ENCODE measurements at places on chromosomes 1 and 21.

DNA sequence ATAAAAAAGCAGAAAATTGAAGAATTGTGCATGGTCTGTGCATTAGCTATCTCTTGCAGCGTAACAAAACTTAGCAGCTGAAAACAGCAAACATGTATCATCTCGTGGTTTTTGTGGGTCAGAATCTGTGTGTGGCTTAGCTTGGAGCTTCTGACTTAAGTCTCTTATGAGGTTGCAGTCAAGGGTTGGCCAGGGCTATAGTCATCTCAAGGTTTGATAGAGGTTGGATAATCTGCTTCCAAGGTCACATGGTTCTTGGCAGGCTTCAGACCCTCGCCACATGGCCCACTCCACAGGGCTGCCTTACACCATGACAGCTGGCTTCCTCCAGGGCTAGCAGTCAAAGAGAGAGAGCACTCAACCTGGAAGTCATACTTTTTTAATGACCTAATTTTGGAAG, 35.9 kb downstream of the CNST start:
- no peak for DNase-seq

- no peak for DNase-seq
Observed at GRCh38 chr1:89022167-89022959, at the start of gene GBP3. GBP3 (minus strand) TSS chr1:89022866; CDS start chr1:89020721, 2,145 bp downstream.

DNA sequence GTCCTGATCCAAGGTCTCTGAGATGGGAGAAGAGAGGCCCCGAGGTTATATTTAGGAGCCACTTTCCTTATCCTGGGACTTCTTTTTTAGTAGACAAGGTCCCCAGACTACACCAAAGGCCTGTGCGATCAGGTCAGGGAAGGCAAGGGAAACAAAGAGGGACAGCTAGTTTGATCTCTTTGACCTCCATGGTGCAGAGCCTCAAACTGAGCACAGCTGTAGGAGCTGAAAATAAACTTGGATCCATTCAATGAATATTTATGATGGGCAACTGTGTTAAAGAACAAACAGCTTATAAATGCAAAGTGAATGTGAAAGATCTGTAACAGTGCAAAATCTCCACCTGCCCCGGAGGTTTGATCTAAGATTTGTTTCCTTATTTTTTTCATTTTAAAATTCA, 256.6 kb downstream of the DYRK1A start:
- DNase-seq, result no peak

GRCh38 chr1:208540724-208541123, 296.5 kb upstream of the PLXNA2 start:
- no peak for DNase-seq

DNA sequence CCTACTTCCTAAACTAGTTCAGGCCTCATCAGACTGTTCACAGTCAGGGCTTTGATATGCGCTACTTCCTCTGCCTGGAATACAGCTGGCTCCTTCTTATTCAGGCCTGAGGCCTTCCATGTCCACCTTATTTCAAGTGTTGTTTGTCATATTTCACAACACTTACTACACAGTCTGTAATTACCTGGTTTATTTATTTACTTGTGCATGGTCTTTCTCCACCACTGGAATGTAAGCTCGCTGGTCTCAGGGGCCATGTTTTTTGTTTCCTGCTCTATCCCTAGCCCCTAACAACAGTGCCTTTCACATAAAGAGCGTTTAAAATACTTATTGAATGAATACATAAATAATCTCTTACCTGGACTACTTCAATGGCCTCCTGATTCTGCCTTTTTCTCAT, 4.6 kb upstream of the SRSF4 start:
- DNase-seq, result no peak

DNA sequence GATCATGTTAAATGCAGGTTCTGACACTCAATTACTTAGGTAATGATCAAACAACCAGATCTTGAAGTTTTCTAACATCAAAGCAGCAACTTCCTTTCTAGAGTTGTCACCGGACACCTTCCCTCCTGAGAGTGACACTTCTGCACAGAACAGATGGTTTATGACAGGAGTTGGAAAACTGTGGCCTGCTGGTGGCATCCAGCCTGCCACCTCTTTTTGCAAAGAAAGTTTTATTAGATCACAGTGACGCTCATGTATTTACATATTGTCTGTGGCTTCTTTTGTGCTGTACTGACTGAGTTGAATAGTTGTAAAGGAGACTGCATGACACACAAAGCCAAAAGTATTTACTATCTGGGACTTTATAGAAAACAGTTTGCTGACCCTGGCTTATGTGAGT, 28.3 kb downstream of the DDR2 start:
- no peak for DNase-seq

DNA sequence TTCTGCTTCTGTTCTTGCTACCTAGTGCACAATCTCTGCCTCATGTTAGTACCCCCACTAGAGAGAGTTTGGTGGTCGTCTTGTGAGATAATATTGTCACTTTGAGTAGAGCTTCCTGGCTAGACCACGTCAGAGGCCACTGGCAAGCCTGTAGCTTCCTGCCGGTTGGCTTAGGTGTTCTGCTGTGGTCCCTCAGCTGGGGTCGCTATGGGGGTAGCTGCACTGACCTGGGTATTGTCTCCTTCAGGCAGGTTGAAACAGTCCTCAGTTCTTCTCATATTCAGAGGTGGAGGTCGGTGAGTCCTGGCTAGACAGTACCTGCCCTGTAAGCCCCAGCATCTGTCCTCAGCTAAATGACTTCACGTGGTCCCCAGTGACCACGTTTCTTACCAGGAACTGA, 86.2 kb downstream of the C1orf94 start:
- no peak for DNase-seq

- no peak for DNase-seq
Observed at GRCh38 chr1:115313182-115313581, 24.9 kb downstream of the NGF start.

- no peak for DNase-seq
Observed at GRCh38 chr1:223742856-223743517, 30.6 kb downstream of the CAPN2 start.

DNA sequence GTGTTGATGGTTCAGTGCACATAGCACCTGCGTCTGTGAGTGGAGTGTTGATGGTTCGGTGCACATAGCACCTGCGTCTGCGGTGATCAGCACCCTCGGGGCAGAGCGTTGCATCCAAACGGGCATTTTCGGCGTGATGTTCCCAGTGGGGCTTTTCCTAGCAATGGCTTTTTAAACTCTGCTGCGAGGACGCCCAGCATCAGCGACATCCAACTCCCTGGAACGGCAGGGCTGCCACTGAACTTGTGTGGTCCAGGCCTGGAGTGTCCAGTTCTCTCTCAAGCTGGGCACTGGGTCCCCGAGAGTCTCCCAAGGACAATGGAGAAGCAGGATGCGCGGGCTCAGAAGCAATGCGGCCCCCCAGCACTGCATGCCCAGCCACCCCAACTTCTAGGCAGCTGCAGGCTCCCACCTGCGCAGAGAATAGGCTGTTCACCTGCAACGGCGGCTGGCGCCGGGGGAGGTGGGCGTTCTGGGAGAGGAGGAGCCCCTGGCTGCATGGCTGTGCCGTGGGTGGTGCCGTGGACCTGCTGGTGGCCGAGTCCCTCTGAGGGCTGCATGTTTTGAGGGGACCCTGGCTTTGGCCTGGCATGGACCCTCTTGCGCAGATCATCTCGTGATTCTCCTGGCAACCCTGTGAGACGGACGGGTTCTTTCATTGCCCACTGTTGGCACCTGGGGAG, 10.1 kb upstream of the C1orf174 start:
- DNase-seq, result no peak

GRCh38 chr1:26744075-26744959, 43.4 kb upstream of the PIGV start:
- peak; percentile 73 for DNase-seq

DNA sequence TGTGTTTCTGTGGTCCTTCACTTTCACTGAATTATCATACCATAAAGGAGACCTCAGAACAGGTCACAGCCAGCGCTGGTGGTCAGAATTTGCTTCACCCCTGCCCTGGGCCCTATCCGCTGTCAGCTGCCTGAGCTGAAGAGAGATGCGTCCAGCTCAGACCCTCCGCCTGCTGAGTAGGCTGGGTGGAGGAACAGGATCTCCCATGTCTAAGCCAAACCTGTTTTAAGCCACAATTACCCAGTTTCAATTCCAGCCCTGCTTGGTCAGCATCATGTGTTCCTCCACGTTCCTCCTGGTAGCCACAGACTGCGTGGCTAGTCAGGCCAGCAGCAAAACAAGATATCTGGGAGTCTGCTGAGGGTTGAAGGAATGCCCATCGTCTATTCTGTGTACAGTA, 13.5 kb upstream of the BGLAP start:
- no peak for DNase-seq

DNA sequence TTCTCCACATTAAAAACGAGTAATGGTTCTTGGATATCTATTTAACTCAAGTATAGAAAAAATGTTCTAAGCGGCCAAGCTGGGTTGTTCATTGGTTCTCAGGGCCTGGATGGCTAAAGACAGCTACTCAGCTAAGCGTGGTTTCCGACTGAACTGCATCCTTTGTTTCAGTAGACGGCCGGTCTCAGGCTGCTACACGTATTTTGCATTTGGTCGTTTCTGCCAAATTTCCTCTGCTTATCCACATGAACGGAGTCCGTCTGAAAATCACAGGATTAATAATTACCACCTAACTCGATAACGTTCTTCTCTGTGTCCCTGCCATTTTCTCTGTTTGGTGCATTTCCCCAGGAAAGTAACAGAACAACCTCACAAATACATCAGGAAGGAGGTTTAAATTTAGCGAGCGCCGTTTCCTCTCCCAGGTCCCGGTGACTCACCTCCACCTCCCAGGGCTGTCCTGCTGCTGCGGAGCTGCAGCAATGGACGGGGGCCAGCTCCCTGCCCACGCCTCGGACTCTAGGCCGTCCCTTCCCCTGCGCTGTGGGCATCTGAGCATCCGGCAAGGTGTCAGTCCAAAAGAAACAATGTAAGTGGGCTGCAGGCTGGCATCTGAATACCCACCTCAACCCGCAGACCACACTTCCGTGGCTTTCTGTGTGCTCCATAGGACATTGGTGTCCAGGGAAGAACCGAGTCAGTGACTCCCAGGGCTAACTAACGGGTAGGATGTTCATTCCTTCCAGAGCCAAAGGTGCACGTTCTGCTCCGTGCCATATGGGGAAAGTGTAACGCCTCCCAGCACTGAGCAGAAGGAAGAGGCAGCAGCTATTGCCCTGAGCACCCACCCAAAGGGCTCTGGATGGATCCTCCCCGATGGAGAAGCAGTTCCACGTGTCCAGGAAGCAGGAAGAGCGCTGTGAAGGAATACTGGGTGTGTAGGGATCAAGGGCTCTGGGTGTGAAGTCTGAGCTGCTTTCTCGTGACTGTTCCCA, 4.1 kb upstream of the GABRD start:
- DNase-seq, result no peak

DNA sequence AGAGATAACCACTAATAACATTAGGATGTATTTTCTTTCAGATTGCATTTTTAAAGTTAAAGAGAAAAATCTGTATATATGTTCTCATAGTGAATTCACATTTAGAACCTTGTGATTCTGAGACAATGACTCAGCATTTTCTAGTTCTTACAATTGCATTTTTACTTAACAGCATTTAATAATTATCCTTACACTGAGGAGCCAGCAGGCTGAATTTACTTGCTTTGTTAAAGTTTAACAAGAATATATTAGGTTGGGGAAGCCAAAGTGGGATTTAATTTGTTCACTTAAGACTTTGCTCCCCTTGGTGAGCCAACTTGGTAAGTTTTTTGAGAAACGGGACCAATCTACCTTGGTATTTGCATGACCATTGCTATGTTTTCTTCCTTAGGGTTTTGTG, 4.5 kb downstream of the PATJ start:
- DNase-seq, result no peak

- DNase-seq, result no peak
Observed at GRCh38 chr1:234433563-234434285, 45.3 kb downstream of the TARBP1 start.

DNA sequence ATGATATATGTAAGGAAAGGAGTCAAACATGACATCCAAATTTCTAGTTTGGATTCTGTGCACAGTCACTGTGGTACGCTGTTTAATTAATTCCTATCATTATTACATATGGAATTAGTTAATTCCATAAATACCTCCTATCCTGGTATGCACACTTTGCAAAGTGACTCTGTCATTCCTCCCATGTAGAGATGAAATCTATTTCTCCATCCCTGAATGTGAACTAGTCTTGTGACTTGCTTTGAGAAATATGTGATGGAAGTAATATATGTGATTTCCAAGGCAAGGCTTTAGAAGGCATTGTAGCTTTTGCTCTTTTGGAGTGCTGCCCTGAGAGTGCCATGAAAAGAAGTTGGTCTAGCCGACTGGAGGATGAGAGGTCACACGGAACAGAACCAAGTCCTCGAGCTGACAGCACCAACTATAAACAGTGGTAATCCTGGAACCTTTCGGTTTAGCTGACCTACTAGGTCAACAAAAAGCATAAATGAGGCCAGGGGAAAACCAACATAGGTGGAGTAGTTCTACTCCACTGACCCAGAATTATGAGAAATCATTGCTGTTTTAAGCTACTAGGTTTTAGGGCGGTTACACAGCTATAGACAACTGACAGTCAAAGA, 1.5 kb downstream of the SELENOF start:
- DNase-seq, result no peak

DNA sequence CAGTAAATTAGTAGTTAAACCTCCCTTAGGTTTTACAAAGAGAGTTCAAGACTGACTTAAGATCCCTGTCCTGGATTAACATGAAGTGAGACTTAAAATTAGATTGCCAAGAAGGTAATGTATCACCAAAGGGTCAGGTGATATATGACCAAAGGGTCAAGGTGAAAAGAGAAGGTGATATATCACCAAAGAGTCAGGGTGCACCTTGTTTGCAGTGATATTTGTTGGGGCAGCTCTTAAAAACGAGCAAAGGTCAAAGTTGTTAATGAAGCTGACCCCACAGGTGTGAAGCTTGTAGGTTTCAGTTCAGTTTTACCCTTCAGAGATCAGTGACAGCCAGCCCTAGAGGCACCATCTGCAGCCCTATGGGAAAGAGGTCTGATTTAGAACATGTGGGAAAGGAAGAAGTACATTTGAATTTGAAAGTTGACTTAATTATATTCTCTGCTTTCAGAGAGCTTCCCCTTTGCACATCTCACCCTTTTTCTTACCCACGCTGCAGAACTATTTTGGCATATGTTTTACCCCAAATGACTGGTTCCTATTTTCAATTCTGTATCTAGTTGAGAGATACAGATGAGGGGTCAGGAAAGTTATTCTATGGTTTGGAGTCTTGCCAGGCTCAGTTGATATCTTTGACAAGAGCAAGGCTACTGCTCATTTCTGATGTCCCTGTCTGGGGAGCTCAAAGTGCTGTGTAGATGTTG, 170.8 kb downstream of the S1PR1 start:
- no peak for DNase-seq

- no peak for DNase-seq
Observed at GRCh38 chr1:57674801-57675200, 250.9 kb upstream of the DAB1 start.

DNA sequence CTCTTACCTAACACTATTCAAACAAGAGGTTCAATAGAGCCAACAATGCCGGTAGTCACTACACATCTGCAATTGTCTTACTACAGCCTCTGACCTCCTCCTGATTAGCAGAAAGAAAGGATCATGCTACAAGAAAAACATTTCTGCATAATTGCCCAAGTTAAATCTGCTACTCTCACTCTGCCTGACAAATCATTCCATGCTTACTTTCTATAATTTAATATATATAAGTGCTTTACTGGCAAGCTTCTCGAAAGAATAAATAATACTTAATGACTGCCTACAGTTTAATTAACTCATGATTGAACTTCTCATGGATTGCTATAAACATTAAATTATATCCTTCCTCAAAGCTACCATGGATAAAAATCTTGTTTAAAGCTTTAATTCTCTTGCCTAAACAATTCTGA, 156.0 kb downstream of the SLC45A1 start:
- DNase-seq, result no peak

- DNase-seq, result no peak
Observed at GRCh38 chr1:66493731-66494130, 40.2 kb upstream of the SGIP1 start.

Data from substantia nigra (tissue), 51 donors.